Stimulated activated CD4-positive, alpha-beta T cell treated with anti-CD3 and anti-CD28 coated beads, Interleukin-2, amount 100 ng/mL, for 4 hours (primary cell): ENCODE measurements at places on chromosomes 6 and 20.

- DNase-seq = no peak
These were observed 12.1 kb upstream of the ZBTB9 start for GRCh38 chr6:33442283-33442682.

- no peak for DNase-seq
These were observed 143.6 kb upstream of the DST start for GRCh38 chr6:56786256-56786655.

- no peak for DNase-seq
These were observed 496.5 kb downstream of the EPM2A start for GRCh38 chr6:145238787-145239186.

GRCh38 chr20:1331801-1332453, 3.0 kb upstream of the SDCBP2 start:
- DNase-seq = no peak

- no peak for DNase-seq
These were observed 9.6 kb downstream of the SRC start for GRCh38 chr20:37355252-37356180.

DNA sequence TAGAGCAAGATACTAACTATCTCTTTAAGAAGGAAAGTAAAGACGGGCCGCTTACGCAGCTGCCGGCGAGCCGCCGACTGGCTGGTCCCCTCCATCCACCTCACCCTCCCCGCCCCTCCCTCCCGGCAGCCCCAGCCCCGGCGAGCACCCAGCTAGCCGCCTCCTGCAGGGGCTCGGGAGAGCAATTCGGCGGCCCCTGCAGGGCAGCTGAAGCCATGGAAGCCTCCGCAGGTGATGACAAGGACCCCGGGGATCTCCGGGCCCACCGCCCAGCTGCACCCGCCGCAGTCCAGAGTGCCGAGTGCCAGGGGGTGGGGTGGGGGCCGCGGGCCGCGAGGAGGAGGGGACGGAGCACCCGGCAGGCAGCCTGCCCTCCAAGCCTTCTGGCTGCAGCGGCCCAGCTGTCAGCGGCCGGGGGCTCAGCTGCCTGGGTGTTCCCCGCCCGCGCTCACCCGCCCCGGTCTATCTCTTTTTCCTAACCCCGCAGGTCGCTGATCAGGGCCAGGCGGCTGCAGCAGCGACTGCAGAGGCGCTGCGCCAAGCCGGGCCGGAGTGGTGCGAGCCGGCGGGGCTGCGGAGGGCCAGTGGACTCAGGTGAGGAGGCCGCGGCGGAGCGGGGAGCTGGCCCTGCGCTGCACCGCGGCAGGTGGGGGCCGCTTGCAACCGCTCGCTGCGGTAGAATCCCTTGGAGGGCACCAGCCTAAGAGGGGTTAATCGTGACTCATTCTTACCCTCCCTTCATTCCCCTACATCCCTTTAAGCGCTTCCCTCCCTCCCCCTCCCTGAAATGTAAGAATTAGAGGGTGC, at the start of gene SNPH:
Gene SNPH (plus strand): TSS at position 128 of the 807 bp plus-strand sequence. CDS start 29,946 bp downstream, outside the sequence.
- peak; percentile 48 for DNase-seq
